ENCODE measurements at places on chromosomes 12 and 14.
A peak's percentile ranks its signal among the peaks of the same experiment; 100 is the strongest.

- DNase-seq = no peak
These were observed 1085.9 kb downstream of the BCL11B start for GRCh38 chr14:98186140-98186539.

DNA sequence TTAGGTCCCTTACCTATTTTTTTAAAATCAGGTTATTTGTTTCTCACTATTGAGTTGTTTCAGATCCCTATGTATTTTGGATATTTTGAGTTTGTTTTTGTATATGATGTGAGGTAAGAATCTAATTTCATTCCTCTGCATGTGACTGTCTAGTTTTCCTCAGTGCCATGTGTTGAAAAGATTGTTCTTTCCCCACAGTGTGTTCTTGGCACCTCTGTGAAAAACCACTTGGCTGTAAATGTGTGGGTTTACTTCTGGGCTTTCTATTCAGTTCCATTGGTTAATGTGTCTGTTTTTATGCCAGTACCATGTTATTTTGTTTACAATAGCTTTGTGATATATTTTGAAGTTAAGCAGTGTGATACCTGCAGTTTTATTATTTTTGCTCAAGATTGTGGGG, 1516.4 kb downstream of the AACS start:
- no peak for DNase-seq

GRCh38 chr14:57725399-57726077, 140.4 kb downstream of the SLC35F4 start:
- DNase-seq = no peak

DNA sequence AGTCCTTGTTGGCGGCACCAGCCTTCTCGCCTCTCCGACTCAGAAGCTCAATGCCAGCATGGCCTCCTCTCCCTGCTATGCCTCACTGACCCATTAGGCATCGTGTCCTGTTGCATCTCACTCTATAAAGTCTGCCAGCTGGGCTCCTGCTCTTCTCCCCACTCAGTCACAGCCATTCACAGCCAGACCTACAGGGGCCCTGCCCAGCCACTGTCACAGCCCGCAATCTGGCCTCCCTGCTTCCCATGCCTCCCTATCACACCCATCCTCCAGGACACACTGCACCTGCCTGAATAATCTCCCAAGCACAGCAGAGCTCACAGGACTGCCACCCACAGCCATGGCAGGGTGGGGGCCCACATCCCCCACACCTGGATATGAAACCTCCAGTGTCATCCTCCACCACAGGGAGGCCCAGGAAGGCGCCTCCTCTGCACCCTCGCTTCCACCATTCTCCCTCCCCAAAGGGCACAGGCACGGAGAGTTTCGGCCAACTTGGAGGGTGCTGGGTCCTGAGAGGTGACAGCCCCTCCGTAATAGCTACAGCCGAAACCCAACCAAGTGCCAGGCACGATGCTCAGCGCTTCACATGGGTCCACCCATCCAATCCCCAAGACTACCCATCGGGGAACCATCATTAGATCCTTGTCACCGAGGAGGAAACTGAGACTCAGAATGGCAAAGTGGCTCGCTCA, 370.3 kb downstream of the BCL11B start:
- no peak for DNase-seq

GRCh38 chr14:34012978-34013720, 62.3 kb upstream of the EGLN3 start:
- no peak for DNase-seq

DNA sequence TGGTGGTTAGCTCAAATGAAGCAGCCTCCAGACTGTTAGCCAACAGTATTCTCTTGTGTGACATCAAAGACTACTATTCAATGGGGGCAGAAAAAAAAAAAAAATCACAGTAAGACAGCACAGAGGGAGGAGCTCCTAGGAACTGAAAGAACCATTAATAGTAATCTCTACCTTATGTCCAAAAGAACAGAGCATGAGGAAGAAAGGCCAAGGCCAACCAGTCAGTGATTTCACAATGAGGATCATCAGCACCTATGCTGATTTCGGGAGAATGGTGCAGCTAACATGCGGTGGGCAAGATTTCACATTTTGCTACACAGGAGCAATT, 66.3 kb upstream of the SOX5 start:
- DNase-seq = no peak

- DNase-seq = no peak
These were observed 592.4 kb upstream of the SEL1L start for GRCh38 chr14:82126006-82126405.

- no peak for DNase-seq
These were observed 354.3 kb downstream of the CEP128 start for GRCh38 chr14:80587096-80587724.

- no peak for DNase-seq
These were observed 9.8 kb downstream of the SLC38A1 start for GRCh38 chr12:46259071-46259470.

GRCh38 chr12:26954027-26954426, 15.8 kb downstream of the FGFR1OP2 start:
- DNase-seq = no peak

DNA sequence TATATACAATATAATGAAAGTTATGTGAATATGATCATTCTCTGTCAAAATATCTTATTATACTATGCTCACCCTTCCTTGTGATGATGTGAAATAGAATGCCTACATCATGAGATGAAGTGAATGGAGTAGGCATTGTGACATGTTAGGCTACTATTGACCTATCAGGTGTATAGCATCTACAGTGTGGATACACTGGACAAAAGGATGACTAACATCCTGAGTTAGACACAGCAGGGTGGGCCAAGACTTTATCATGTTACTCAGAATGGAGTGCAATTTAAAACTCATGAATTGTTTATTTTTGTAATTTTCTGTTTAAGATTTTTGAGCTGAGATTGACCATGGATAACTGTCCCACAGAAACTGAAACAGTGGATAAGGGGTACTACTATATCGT, 53.4 kb upstream of the NAV3 start:
- no peak for DNase-seq

GRCh38 chr14:68707482-68707881, 85.4 kb downstream of the ZFP36L1 start:
- DNase-seq = no peak

DNA sequence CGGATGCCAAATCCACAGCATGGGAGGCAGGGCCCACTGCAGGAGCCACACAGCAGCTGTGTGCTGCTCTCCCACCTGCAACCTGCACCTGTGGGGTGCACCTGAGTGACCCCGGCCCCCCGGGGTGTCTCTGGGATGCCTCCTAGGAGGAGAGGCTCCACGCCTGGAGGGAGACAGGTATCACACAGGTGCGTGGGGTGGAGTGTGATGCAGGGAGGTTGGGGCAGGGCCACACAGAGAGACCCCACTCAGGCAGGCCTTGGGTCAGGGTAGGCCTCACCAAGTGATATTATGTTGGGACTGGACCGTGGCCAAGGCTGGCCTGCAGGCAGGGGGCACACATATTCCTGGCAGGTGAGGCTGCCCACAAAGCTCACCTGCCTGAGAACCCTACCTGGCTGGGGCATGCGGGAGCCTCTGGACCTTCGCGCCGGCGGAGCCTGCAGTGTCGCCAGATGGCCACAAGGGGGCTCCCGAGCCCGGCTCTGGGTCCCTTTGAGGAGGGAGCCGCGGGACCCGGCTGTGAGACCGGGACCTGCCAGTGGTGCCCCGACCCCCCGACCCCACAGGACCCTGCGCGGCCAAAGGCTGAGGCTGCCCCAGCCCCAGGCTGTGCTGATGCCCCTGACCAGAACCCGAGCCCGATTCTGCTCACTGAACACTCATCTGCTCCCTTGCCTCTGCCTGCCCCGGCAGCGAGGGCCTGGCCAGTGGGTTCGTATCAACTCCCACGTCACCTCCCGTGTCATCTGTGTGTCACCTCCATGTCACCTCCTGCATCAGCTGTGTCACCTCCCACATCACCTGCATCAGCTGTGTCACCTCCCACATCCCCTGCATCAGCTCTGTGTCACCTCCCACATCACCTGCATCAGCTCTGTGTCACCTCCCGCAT, 11.4 kb downstream of the TMEM121 start:
- DNase-seq = peak; percentile 70

GRCh38 chr14:51073731-51074130, 21.2 kb downstream of the TRIM9 start:
- no peak for DNase-seq

DNA sequence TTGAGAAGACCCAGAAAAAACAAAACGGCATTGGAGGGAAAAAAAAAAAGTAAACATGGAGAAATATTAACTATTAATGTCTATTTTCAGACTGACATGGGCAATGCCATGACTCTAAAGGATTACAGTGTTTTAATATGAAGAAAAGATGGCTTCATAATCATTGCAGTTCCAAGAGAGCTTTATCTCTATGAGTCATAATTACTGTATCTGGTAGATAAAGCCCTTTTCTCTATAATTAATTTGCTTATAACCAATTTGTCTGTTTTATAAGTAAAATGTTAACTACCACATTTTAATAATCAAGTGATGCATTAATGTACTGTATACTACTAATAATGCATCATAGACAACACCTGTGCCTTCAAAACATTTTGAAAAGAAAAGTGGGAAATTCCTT, 59.7 kb downstream of the CLIP1 start:
- DNase-seq = no peak

GRCh38 chr12:6532051-6532926, 2.0 kb upstream of the GAPDH start:
- DNase-seq = peak; percentile 52

DNA sequence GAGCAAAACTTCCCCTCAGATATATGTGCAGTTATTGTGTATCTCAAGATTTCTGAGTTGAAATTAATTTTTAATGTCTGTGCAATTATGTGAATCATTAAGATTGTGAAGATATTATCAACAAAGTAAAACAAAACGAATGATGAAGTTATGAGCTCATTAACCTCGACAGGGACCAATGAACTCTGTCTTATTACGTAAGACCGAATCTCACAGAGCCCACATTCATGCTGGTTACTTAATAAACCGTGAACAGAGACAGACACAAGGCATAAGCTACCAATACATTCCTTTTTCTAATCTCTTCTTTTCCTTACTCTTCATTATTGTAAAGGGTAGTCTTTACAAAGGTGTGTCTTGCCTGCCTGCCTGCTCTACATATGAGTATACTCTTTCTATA, 568.7 kb downstream of the RPS29 start:
- no peak for DNase-seq

- DNase-seq = no peak
These were observed 72.9 kb upstream of the DDX11 start for GRCh38 chr12:31000751-31001150.

DNA sequence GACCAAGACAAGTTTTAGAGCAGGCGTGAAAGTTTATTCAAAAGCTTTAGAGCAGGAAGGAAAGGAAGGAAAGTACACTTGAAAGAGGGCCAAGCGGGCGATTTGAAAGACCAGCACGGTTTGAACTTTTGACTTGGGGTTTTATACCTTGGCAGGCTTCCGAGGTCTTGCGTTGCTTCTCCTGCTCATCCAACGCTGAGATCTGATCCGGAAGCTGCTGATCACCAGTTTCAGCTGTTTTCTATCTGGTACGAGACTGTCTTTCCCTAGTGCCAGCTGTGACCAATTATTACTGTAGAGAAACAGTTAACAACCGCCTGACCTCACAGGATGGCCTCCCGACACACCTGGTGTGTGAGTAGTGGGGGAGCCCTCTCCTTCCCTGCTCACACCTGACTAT, 20.6 kb upstream of the SNRPF start:
- no peak for DNase-seq

- DNase-seq = no peak
These were observed 871 bp upstream of the COQ5 start for GRCh38 chr12:120529641-120530417.

DNA sequence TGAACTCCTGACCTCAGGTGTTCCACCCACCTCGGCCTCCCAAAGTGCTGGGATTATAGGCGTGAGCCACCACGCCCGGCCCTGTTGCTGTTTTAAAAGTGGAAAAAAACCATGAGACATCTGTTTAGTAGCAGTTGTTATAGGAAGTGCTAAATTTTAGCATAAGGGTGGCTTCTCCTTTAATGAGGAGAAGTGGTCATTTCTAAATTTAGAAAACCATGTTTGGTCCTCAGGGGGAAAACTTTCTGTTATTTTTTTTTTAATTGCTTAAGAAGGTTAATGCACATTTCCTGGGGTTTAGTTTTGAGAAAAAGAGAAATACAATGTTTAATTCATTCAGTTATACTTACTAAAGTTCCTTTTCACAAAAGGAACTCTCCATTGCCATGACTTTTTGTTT, 102.1 kb downstream of the MYRFL start:
- no peak for DNase-seq

DNA sequence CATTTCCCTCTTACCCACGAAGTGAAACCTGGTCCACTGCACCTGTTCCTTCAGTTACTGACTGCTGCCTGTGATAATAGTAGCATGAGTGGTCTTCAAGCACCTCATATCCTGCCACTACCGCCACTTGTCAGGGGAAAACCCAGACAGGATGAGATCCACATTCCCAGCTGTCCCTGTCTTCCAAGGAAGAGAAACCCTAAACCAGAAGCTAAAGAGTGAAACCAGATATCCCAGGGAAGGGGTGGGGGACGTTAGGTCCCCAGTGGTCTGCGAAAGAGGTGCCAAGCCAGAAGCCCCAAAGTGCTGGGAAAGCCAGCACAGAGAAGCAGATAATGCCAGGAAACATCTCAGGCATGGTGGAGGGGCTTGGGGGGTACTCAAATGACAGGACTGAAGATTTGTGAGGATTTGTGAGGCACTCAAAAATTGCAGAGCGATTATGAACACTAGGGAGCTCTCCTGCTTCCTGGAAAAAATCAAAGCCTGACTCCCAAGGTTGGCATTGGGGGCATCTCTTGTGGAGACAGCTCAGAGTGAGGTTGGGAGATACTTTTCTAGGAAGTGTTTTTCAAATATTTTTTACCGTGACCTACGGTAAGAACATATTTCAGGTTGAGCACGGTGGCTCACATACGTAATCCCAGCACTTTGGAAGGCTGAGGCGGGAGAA, 77.9 kb downstream of the TMEM30B start:
- DNase-seq = no peak

GRCh38 chr12:11755302-11755930, 105.9 kb downstream of the ETV6 start:
- no peak for DNase-seq

DNA sequence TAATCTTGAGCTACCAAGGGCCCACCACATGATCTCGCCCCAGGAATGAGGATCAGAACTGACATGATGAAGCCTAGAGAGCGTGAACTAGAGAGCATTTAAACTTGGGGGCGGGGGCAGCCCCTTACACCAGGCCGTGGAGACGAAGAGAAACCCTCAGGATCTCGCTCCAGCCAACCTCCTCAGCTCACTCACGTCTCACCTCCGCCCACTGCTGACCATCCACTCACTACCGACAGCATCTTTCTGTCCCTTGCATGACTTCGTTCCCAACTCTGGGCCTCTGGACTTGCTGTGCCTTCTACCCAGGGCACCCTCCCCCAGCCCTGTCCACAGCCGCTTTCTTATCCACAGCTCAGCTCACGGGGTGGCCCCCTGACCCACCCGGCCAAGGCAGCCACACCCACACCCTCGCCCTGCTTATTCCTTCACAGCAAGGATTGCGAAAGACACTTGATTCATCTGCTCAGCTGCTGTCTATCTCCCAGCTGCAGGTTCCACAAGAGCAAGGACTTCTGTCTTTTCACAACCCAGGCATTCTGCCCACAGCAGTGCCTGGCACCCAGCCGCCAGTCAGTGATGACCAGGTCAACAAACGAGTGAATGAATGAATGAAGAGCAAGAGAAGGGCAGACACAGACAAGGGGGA, 6.4 kb downstream of the STX2 start:
- no peak for DNase-seq

GRCh38 chr14:43647302-43647701, 859.8 kb downstream of the FSCB start:
- DNase-seq = no peak

- DNase-seq = no peak
These were observed 235.5 kb downstream of the NELL2 start for GRCh38 chr12:44640427-44641190.

GRCh38 chr14:99702115-99702514, 18.0 kb downstream of the CYP46A1 start:
- DNase-seq = no peak
